Hypothalamus (tissue), 51 donors: ENCODE measurements at places on chromosomes 7 and 10.

DNA sequence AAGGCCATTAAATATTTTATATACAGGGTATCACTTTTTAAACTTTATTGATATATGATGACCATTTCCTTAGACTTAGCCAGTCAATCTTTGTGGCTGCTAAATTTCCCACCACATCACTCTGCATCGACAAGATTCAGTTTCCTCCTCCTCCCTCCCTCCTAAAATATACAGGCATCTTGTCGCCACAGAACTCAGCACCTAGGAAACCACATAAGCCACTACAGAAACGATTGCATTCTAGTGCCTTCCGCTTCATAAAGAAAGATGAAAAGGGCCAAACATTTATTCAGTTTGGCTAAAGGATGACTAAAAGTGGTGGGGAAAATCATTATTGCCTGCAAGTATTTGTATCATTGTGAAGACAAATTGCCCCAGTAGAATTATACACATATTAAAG lies 30.7 kb downstream of the ERCC6 start:
- DNase-seq = no peak

GRCh38 chr7:105673367-105674084 lies 92.2 kb upstream of the EFCAB10 start:
- no peak for DNase-seq

DNA sequence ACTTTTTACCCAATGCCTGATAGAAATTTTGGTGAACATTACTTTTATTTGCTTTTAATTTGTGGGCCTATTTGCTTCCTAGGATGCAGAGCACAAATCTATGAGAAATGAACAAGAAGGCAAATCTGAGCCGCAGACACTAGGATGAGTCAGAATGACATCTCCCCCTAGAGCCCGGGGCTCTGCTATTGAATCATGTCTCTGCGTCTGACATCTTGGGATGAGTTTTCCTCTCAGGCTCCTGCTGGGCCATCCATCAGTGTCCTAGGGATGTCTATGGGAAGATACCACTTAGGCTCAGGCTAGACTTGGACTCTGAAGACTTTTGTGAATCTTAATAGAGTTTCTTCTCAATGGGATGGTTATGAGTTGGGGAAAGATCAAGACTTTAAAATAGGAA lies 157.3 kb upstream of the MTPN start:
- no peak for DNase-seq

DNA sequence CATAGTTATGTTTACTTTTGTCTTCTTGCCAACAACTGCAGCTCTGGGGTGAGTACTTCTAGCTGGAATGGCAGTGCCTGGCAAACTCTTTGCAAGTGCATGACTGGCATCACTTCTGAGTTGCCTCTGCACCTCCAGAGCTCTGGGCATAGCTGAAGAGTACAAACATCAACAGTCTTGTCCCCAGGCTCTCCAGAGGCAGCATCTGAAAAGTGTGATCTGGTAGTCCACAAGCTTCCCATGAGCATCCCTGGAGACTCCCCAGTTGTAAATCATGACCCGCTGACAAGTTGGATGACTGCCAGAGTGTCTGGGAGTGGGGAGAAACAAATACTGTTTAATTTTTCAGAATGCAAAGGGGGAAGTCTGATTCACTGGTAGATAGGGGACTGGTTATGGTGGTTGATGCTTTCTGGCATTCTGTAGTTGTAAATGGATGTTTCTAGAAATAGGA lies 138.9 kb upstream of the CDK13 start:
- DNase-seq = no peak

GRCh38 chr10:62993121-62993520 lies 140.0 kb upstream of the NRBF2 start:
- DNase-seq = no peak

- no peak for DNase-seq
Observed at GRCh38 chr7:80847027-80847426, 71.8 kb downstream of the SEMA3C start.

DNA sequence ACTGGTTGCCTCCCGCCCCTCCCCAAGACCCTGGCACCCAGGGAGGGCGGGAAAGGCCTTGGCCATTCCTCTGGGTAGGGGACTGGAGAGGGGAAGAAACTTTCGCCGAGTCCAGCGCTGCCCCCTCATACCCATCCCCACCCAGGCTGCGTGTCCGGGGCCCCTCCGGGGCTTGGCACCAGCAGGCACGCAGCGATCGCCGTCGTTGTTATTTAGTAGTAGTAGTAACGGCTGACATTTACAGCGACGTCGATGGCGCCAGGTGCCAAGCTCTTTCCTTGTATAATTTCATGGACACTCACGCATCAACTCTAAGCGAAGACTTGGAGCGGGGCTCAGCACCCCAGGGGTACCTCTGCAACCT lies 3.3 kb upstream of the PDGFA start:
- DNase-seq = no peak

- no peak for DNase-seq
Observed at GRCh38 chr10:49300140-49300974, 1.4 kb downstream of the C10orf71 start.
